ENCODE measurements at places on chromosomes 5 and 9.

DNA sequence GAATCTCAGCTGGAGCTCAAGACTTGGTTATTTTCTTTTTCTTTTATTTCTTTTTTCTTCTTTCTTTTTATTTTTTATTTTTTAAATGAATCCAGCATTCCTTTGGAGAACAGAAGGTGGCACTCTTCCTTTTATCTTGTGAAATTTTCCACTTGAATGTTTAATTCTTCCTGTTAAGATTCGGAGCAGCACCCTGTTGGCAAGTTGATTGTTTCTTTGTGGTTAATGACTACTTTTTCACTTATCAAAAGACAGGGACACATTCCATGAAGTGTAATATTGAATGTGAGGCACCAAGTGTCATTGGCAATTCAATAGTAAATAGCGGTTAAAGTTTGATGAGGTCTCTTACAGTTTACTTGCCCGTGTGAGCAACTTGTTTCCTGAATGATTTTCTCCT is 240.5 kb upstream of the CHD1 start:
- DNase-seq = peak; percentile 60

GRCh38 chr5:147062427-147062826 is 172.4 kb upstream of the STK32A start:
- DNase-seq = no peak

DNA sequence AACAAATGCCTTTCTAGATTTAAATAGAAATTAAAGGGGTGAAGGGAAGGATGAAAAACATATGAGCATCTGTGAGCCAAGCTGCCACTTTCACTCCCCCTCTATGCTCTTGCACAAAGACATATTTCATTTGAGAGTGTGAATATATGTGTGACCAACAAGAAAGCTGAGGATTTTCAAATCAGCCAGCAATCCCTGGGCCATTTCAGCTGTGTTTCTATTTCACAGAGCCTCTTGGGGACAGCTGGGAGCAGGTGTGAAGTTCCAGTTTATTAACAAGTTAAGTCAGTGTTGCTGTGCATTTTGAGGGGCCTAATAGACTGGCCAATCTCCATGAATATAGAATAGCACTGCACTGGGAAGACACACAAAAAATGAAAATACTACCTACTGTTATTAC is 248.7 kb upstream of the RGMB start:
- DNase-seq = peak; percentile 20

GRCh38 chr9:113520109-113520642 is 56.6 kb downstream of the RGS3 start:
- DNase-seq = no peak

Data from brain (organoid and tissue), 16 donors.